ENCODE measurements at places on chromosomes 12 and 14.
A peak's percentile ranks its signal among the peaks of the same experiment; 100 is the strongest.

GRCh38 chr14:36238666-36239363 lies 62.3 kb upstream of the PTCSC3 start:
- no peak for DNase-seq

GRCh38 chr12:39682689-39683477 lies 63.3 kb upstream of the ABCD2 start:
- DNase-seq, result peak; percentile 62

- DNase-seq, result no peak
Measured at GRCh38 chr12:130482448-130482847, 144.8 kb downstream of the PIWIL1 start.

DNA sequence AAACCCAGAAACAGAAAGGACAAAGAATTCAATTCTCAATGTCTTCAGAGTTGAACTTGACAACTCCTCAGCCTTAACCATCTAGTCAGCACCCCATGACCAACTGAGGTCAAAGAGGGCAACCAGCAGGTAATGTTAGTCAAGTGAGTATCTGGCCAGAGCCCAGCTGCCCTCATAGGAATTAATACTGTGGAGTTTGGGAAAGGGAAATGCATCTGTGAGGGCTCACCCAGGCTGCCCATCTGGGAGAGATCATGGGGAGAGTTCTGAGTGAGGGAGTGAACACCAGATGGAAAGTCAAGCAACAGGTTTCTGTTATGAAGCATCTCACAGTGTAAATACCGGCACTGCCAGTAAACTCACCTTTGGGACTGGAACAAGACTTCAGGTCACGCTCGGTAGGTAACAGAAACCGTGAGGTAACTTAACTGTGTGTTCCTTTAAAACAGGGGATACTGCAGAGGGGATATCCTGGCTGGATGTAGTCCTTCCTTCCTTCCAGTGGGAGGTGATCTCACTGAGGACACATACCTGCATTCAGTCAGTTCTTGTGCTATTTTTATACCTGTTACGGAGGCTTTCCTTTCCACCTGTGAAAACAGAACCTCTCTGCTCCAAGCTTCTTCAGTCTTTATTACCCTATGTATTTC lies 94.4 kb downstream of the DAD1 start:
- no peak for DNase-seq

GRCh38 chr14:89029961-89030694 lies 205.7 kb downstream of the TTC8 start:
- no peak for DNase-seq

DNA sequence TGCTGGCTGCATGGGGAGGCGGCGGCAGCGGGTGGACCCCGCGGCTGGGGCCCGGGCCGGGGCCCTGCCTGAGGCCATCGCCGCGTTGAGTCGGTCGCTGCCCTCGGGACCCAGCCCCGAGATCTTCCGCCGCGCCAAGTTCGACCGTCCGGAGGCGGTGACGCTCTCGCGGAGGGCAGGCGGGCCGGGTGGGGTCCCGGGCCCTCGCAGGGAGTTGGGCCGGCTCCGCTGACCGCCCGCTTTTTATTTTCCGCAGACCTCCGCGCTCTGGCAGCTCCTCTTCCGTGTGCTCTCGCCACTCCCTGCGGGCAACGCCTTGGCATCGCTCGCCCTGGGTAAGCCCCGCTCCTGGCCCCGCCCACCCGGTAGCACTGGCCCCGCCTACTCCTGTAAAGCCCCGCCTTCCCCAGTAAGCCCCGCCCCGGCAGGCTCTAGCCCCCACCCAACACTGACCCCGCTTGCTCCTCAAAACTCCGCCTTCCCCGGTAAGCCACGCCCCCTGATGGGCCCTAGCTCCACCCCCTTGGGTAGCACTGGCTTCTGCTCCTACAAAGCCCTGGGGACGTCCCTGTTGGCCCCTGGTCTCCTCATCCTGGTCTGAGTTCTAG lies 424 bp downstream of the TEDC1 start:
- DNase-seq, result peak; percentile 87

DNA sequence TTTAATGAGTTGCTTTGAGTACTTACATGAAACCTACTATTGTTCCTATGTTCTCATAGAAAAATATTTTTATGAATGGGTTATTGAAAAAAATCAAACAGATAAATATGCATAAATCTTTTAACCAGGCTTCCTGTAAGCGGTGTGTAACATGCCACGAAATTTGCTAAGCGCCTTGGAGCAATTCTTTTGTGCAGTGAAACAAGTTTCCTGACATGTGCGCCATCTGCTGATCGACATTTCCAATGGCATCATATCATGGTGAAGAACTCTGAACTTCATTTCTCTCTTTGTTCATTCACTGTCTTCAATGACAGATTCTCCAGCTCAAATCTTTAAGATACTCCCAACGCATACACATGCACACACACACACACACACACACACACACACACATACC lies 145.6 kb upstream of the NAV3 start:
- DNase-seq, result no peak

GRCh38 chr14:24364841-24365240 lies 3.1 kb upstream of the NFATC4 start:
- no peak for DNase-seq

- peak; percentile 54 for DNase-seq
Measured at GRCh38 chr14:99946652-99947489, 118.4 kb upstream of the EVL start.

GRCh38 chr12:64077922-64078321 lies 144.2 kb downstream of the KICS2 start:
- no peak for DNase-seq

DNA sequence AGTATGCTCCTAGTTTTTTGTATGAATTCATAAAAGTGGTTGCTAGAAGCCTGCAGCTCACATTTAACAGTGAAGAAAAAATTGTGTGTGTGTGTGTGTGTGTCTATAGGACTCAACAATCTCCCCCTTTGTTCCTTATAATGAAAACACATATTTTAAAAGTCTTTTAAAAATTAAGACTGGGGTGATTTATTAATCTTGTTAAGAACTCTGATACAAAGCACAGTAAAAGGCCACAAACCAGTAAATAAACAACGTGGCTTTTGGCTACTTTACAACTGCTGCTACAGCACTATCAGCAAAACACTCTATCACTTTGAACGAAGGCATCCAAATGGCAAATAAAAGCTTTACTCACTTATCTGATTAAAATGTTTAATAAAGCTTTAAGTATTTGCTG lies 594 bp upstream of the VCPKMT start:
- no peak for DNase-seq

- DNase-seq, result no peak
Measured at GRCh38 chr12:105740369-105740768, 398.4 kb downstream of the NUAK1 start.

DNA sequence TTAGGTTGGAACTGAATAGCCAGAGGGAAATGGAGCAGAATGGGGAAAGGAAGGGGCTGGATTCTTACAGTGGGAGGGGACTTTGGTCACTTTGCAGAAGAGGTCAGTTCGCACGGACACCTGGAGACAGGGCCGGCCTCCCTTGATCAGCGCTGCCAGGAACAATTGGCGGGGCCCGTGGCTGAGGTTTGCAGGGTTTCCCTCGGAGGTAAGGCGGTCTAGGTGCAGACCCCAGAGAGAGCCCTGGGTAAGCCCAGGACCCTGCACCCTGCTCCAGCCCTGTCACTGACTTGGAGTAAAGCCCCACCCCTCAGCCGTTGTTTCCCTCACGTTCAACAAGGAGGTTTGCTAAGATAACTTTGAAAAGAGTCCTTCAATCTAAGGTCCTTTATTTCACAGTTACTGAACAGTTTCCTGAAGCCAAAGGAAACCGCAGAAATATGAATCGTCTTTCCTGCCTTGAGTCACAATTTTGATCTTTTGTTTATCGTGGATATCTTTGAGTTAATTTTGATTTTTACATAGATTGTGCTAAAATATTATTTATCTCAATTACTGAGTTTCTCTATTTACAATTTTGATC lies 231.4 kb upstream of the RTL1 start:
- DNase-seq, result no peak

DNA sequence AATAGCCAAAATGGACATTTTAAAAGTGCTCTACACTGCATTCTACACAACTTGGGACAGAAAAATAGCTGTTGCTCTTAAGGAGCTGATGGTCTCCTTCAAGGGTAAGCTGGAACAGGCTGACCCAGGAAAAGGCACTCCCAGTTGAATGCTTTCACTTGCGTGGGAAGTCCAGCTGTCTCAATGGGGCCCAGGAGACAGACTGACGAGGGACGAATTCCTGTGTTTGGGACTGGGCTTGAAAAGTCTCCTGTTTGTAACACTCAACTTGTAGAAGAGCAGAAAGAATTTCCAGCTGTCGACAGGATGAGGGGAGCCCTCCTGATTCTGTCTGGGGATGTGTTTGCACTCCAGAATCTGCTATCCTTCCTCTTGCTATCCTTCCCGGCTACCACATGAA lies 180.8 kb downstream of the ZFP36L1 start:
- DNase-seq, result no peak

DNA sequence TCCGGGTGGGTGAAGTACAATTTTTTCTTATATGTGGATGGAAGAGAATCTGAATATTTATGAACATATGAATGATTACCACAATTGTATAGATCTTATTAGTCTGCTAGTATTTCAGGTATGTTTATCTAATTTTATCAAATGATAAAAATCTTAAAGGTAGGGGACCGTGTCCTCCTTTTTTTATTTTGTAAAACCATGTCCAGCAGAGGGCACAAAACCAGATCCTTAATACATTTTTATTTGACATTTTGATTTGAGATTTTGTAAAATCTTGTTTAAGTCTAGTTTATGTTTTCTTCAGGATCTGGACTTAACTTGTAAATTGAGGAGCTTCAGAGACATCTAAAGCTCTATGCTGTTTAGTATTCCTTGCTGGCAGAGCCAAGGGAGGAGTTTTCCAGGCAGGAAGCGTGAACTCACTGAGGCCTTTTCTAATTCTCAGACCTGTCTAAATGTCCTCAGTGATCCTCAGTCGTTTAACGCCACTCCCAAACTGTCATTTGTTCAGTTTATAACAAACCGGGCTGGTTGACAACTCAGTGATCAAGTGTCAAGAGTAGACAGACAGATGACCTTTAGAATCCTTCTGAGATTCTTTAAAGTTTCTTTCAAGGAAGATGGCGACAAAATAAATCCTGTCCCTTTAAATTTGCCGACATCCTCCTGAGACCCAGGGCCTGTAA lies 263.9 kb downstream of the KTN1 start:
- no peak for DNase-seq

GRCh38 chr12:12592930-12593329 lies 18.7 kb upstream of the CREBL2 start:
- no peak for DNase-seq

DNA sequence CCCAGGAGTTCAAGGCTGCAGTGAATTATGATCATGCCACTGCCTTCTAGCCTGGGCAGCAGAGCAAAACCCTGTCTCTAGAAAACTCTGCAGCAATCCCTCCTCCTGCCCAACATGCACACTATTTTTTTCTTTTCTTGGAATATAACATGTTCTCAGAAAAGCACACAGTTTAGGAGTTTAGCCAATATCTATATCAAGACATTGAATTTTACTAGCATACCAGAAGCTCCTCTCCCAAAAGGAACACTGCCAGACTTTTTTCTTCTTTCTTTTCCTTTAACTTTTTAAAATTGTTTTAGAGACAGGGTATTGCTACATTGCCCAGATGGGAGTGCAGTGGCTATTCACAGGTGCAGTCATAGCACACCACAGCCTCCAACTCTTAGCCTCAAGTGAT lies 107.1 kb upstream of the AEBP2 start:
- no peak for DNase-seq

- no peak for DNase-seq
Measured at GRCh38 chr12:701896-702539, 38.8 kb upstream of the NINJ2 start.

DNA sequence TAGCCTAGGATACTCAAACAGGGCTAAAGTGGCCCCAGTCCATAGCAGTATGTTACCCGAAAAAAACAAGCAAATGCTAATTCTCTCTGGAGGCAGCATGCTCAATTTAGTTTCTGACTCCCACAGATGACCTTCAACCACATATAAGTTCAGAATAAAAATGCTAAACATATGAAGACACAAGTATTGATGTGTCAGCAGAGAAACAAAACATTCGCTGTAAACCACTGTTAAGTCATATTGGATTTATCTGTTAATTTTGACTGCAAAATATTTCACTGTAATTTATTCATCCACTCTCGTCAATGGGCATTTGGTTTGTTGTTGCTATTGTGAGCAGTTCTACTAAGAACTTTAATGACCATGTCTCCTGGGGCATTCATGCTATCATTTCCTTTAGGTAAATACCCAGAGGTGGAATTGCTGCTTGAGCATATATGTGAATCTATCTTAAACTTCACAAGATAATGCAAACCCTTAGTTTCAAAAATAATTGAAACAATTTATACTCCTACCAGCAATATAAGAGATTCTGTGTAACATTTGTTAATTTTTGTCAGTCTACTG lies 36.5 kb downstream of the WBP11 start:
- no peak for DNase-seq

GRCh38 chr14:100988011-100988410 lies 84.5 kb upstream of the RTL1 start:
- DNase-seq, result no peak

GRCh38 chr12:100453951-100454350 lies 19.7 kb upstream of the NR1H4 start:
- DNase-seq, result no peak

DNA sequence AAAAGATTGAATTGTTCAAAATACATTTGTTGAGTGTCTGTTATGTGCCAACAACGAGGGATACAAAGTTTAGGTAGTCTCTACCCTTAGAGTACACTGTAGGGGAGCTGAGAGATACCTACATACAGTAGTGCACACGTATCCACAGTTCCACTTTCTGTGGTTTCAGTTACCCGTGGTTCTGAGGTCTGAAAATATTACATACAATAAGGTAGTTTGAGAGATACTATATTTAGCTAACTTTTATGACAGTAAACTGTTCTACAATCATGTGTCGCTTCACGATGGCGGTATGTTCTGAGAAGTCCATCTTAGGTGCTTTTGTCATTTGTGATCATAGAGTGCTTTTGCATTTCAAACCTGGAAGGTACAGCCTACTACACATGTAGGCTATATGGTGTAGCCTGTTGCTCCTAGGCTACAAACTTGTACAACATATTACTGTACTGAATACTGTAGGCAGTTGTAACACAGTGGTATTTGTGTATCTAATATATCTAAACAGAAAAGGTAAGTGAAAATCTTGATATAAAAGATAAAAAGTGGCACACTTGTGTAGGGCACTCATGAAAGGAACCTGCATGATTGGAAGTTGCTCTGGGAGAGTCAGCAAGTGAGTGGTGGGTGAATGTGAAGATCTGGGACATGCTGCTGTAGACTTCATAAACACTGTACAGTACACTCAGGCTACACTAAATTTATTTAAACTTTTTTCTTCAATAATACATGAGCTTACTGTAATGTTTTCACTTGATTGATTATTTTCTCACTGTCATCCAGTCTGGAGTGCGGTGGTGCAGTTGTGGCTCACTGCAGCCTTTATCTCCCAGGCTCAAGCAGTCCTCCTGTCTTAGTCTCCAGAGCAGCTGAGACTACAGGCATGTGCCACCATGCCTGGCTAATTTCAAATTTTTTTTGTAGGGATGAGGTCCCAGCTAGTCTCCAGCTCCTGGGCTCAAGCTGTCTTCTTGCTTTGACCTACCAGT lies 4.0 kb downstream of the CPSF6 start:
- no peak for DNase-seq

- DNase-seq, result no peak
Measured at GRCh38 chr12:99110868-99111267, 465.8 kb downstream of the APAF1 start.
